ENCODE measurements at places on chromosomes 3 and 15. TPM values are rescaled to one million over a fixed set of nuclear protein-coding genes. Genes with fewer than 3 reads are reported as not detected.

DNA sequence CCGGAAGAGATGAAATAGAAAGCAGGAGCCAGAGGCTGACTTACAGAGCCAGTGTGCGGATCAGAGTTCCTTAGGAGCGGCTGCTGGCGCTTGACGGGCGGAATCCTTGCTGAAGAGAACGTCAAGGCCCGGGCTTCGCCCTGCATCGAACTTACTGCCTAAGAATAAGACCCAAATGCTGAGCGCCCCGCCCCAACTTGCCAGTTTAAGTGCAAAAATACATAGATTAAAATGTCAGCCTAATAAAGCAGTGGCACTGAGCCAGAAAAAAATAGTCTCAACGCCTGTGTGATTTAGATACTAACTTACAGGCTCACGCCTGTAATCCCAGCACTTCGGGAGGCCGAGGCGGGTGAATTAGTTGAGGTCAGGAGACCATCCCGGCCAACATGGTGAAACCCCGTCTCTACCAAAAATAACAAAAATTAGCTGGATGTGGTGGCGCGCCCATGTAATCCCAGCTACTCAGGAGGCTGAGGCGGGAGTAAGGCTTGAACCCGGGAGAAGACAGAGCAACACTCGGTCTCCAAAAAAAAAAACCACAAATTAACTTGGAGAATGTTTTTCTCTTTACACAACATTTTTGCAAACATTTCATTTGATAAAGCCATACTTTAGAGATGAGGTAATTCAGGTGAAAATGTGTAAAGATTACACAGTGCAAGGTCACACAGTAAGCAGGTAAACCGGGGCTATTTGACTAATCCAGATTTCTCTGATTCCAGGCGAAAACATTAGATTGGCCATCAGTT is 1.2 kb upstream of the UBP1 start:
- no peak for DNase-seq

DNA sequence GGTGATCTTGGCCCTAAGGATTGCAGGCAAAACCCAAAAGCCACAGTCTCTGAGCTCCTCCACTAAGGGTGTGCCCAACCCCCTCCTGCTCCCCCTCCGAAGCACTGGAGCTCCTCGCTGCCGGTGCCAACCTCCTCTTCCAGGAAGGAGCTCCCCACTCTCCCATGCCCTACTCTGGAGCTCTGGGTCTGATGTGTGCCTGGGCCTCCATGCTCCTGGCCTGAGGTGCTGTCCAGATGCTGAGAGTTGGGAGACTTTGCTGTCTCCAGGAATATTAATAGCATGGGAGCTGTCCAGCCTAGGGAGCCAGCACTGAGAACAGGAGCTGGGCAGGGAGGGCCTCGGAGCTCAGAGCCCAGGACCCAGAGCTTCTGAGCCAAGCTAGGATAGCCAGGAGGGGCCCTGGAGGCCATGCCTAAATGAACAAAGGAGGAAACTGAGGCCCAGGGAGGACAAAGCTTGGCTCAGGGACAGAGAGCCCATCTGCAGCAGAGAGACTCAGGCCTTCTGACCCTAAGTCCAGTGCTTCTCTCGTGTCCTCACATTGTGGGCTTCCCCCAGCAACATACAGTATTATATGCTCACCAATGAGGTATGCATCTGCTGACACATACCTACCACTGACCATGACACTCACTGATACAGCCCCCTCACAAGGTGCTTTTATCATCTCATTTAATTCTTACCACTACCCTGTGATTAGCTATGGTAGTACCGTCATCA is 36.9 kb upstream of the HERC1 start:
- peak; percentile 91 for DNase-seq

GRCh38 chr15:59180945-59181600 is 25.6 kb upstream of the LDHAL6B start:
- no peak for DNase-seq

Gene RTP1
- 1.4 TPM for total RNA-seq

DNA sequence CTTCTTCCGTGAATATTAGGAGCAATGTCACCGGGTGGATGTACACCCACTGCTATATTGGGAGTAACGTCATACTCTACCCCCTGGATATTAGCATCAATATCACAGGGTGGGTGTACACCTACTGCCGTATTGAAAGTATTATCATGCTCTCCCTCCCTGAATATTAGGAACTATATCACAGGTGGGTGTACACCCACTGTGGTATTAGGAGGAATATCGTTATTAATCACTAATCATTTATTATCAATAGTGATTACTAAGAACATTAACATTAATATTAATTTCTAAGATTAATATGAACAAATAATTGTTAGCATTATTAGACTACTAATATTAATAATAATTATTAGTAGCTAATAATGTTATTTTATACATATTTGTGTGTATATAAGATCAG is 21.4 kb upstream of the BMF start:
- DNase-seq = no peak

Data from endodermal cell (in vitro differentiated cells).